ENCODE measurements at places on chromosomes 2 and 18.

DNA sequence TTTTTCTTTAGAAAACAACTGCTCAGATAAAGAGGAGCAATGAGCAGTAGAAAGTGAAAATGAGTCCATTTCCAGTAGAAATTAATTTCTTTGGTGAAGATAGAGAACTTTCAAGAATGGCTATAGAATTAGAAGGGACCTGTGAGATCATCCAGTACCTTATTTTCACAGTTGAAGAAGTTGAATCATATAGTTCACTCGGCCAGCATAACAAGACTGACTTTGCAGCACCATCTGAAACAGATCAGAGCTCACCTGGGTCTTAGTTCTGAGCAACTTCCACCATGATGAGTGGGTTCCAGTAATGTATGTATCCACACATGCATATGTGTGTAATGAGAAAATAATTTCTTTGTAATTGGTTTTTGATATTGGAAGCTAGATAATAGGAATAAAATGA, 58.6 kb downstream of the CERS6 start:
- DNase-seq: no peak

DNA sequence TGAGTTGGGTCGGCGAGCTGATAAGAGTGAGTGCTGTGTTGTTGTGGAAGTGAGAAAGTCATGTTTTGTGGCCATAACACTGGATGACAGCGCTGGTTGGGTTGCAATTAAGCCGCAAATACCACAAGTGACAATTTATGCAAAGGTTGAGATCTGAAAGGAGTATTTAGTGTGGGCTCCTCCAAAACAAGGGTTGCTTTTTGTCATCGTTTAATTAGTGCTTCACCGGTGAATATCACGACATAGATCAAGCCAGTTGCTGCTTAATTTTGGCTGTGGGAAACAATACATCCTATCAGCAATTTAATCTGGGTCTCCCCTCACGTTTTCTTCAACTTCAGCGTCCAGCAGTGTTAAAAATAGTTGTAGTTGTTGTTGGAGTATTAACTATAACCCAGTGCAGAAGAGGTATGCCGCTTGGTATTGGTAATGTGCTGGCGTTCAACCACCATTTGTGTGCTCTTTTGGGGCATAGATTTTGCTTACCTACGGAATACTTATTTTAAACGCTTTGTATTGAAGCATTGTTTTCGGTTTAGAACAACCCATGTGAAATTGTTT, 662 bp downstream of the ACVR2A start:
- no peak for DNase-seq

- DNase-seq: no peak
These were observed 290.8 kb downstream of the ALPK2 start for GRCh38 chr18:58338141-58338540.

DNA sequence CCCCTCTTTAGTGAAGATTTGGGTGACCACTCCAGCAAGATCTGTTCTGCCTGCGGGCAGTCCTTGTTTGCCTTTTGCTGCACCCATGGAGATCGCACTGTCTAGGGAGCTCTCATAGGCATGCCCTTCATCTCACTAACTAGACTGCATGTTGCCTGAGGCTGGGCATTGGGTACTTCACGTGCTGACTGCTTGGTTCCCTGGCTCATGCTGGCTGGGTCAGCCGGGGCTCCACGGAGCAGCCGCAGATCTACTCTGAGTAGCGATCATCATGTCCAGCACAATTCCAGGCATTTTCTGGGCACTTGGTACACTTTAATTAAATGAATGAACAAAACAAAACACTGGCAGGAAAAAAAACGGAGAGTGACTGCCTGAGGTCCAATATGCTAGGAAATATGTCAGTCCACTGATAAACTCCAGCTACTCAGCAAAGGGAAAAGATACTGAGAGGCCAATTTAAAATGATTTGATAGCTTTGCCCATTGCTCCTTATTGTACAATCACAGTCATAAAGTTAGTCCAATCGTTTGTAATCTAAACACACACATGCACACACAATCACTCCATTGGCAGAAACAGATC, 220.3 kb downstream of the C1D start:
- no peak for DNase-seq

- DNase-seq: no peak
These were observed 6.2 kb downstream of the PELI1 start for GRCh38 chr2:64137996-64138395.

DNA sequence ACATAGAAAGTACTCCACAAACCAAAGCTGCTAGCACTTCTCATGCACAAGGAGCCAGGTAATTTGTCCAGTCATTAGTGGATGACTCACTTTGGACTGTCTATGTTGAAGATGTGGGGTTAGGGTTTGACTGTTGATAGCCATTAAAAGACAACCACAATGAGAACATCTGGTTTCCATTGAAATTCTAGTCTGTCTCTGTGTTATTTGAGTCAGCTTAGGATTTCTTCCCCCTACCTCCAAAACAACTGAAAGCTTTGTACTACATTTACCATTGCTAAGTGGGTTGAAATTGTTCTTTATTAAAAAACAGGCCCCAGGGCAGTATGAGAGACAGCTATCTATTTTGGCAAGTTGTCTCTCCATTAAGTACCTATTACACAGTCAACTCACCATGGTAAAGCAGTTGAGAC, 50.2 kb upstream of the ANKRD44 start:
- no peak for DNase-seq

- no peak for DNase-seq
These were observed 55.6 kb downstream of the THADA start for GRCh38 chr2:43540021-43540779.

DNA sequence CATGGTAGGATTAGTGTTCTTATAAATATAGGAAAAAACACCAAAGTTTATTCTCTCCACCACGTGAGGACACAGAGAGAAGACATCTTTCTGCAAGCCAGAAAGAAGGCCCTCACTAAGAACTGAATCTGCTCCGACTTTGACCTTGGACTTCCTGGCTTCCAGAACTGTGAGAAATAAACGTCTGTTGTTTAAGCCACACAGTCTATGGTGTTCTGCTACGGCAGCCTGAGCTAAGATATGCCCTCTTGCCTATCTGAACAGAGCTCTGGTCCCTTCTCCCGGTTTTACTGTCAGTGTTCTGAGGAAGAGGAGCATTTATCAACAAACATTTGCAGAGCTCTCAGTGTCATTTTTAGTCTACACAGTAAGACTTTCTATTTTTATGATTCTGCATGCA, 131.3 kb downstream of the DOK6 start:
- DNase-seq: no peak

DNA sequence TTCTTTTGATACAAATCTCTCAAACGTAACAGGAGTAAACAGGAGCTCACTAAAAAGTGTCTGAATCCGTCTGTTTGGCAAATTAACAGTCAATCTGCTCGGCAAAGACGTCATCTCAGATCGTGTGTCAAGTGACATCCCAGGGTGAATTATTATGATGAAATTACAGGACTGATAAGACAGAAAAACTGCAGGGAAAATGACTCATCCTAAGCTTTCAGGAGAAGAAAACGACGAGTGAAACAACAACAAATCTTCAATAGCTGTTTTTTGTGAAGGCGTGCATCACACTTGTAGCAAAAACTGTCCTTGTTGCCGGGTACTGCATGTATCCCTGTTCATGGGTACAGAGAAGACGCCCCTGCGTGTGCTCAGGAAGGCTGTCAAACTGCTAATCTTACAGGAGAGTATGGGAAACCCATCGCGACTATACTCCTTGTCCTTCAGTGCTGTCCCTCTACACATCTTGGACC, 24.9 kb downstream of the EPB41L3 start:
- no peak for DNase-seq

DNA sequence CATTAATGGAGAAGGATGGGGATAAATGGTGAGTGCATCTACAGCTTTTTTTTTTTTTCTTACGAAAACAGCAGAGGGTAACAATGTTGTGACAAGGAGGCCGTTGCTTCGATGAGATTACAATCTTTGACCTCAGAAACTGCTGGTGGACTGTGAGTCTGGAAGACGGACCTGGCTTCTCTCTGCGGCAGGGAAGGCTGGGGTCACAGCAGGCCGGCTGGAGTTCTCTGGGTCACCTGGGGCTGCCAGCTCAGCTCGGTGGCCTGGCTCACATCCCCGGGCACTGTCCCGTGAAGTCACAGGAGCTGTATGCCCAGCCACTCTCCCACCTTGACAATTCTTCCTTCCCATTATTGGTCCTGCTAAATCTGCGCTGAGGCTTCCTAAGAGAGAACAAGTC, 160.8 kb downstream of the ACKR3 start:
- no peak for DNase-seq

GRCh38 chr2:78549766-78550165, 475.7 kb upstream of the REG3G start:
- no peak for DNase-seq

DNA sequence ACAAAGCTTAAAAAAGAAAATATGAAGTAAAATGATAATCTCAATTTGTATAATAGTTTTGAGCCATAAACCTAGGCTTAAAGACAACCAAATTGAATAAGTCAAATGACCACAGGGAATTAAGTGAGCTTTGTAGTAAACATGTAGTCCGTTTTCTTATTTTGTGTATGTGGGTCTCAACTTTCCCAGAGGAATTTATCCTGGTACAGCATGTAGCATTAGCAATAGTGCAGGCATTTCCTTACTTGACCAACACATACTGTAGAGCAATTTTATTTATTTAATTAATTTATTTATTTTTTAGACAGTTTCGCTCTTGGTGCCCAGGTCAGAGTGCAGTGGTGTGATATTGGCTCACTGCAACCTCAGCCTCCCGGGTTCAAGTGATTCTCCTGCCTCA, 37.5 kb upstream of the MTCL1 start:
- DNase-seq: no peak

DNA sequence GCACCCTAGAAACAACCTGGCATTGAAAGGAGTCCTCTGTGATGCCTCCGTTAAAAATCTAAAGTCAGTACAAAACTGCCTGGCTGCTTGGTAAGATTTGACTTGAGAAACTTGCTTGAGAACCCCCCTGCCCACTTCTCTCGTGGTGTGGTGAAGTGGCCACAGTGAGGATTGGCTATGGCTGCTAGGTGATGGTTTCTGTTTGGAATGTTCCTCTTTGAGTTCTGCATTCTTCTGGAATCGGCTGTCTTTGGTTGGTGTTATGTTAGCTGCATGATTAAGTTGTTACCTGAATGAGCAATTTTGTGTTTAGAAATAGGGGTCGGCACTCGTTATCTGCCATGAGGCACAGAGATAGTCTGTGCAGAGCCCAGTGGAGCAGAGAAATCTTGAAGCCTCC, 21.7 kb upstream of the SAG start:
- DNase-seq: no peak

GRCh38 chr2:112757265-112757664, 7.1 kb downstream of the CKAP2L start:
- DNase-seq: no peak

DNA sequence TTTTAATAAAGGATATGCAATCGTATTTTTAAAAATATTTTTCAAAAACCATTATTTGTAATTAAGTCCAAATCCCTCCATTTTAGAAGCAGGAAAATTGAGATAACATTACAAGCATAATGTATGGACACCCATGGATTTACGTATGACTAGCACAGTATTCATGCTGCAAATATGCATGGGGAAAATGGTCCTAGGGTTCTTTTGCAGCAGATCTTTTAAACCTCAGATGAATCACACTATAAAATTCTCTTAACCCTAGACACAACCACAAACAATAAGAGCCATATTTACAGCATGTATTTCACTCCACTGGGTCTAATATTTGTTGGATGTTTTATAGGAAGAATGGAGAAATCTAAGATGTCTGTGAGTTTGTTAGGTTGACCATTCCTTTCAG, 453.4 kb downstream of the TGIF1 start:
- no peak for DNase-seq

DNA sequence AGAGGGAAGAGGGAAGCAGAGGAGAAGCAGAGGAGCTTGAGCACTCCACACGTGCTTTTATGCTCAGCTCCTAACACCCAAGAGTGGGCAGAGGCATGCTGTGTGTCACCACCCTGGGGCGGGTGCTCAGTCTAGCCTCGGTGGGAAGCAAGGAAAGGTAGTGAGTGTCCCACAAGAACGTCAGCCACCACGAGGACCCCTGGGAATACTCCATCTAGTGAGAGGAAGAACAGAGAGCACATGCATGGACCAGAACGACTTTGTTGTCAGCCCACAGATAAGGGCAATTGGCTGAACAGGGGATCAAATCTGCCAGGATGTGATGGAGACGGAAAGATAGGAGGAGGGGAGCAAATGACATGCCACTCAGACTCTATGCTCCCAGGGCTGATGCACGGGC, 83.4 kb downstream of the XDH start:
- DNase-seq: no peak

GRCh38 chr2:170369894-170370293, 191.9 kb downstream of the MYO3B start:
- DNase-seq: no peak

DNA sequence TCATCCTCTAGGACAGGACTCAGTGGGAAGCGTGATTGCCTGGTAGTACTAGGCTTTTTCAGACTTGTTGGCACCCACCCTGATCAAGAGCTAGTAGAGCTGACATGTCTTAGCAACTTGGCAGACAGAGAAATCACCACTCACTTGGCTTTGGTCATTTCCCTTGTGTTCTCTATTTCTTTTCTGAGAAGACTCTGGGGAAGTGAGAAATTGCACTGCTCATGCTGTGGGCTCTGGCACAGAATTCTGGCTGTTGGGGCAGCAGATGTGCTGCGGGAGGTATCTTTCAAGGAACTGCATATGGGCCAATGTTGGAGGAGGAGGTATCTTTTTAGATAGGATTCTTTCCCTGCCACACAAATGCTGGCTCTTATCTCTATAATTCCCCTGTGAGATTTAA, 529.1 kb upstream of the MEX3C start:
- no peak for DNase-seq

- DNase-seq: no peak
These were observed 926.9 kb downstream of the DCC start for GRCh38 chr18:53266850-53267249.

DNA sequence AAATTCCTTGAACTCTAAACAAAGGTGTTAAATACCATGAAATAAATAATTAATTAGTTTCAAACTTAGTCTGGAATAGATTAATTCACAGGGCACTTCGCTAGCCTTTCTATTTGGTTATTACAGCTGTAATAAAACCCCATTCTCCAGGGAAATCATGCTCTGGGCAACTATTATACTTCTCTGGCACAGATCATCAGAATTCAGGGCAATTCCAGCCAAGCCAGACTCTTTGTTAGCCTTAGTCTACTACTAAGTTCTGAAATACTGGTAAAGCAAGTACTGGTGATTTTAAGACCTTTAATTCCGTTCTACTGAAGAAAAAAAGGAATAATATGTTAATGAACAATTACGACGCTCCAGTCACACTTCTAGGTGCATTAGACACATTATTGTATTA, 123.4 kb upstream of the PDE1A start:
- DNase-seq: no peak

GRCh38 chr18:2032036-2032435, 539.3 kb downstream of the METTL4 start:
- DNase-seq: no peak

GRCh38 chr2:231800493-231801091, 14.3 kb downstream of the COPS7B start:
- peak; percentile 62 for DNase-seq

- DNase-seq: no peak
These were observed 148.1 kb upstream of the SIX3 start for GRCh38 chr2:44793322-44793870.

DNA sequence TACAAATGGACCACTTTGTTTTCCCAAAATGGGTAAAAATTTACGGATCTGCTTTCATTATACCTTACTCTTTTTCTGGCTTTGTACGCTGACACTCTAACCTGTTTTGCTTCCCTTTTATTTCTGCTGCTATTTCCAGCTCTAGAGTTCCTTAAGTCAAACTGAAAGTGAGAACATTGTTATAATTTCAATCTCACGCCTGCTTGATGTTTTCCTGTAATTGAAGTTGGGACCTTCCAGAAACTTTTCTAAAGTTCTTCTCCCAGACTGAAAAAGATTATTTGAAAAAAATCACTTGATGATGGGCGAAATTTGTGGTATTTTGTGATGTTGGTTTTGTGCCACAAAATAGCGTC, 1.8 kb downstream of the GLS start:
- no peak for DNase-seq

Data from activated naive CD8-positive, alpha-beta T cell treated with anti-CD3 and anti-CD28 coated beads, Interleukin-2, amount 10 ng/mL, durations not matched to agents 7 days and 5 days (primary cell).